ENCODE measurements at places on chromosomes 2 and 18.

DNA sequence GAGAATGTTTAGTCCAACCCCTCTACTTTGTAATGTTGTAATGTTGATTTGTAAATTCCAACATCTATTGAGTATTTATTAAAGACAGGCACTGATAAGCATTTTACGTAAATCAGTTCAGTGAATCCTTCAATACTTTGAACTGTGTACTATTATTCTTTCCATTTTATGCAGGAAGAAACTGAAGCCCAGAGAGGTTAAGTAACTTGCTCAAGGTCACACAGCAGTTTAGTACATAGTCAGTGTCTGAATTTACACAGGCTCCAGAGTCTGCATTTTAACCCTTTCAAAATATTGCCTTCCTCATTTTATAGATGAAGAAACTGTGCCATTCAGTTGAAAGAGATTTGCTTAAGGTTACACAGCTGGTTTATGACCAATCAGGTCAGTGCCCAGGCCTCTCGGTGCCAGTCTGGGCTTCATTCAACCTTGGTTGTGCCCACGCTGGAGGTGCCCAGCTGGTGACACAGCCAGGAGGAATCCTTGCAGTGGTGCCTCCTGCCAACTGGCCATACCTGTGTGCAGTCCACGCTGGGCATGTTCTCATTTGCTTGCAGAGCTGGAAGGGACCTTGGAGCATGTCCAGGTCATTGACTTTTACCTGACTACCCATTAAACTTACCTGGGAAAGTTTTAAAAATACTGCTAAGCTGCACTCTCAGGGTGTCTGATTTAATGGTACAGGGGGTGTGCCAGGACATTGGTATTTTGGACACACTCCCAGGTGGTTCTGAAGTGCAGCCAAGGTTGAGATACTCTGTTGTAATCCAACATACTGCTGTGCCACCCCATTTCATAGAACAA lies 74.3 kb upstream of the CYRIA start:
- DNase-seq, result no peak

DNA sequence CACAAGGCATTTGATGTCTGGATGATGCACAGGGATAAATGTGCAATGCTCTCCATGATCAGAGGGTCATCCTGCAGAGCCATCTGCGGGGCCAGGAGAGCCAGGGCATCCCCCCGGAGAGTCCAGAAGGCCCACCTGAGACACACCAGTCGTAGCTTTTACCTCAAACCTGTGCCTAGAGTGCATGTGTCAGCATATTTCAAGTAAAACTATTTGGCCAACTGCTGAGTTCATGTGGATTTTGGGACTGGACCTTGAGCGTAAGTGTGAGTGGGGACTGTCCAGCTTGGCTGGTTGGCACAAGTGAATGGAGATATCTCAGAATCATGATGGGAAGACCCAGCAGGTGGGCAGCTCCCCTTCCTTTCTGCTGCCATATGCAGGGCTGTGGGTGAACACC lies 147.8 kb upstream of the TPO start:
- no peak for DNase-seq

DNA sequence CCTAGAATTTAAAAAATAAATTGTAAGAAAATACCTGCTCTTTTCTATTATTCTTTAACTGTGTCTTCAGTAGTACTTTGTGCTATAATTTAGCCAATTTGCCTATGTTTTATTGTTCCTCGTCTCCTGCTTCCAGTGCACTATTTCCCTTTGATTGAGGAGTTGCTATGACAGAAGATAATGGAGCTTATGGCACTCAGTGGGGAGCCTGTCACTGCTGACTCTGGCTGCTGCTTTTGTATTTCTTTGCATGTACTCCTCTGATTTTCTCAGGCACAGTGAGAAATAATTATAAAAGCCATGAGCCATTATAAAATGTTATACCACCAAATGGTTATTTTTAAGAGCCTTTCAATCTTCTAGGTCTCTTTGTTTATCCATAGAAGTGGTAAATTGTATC lies 1310.8 kb upstream of the SLC39A10 start:
- no peak for DNase-seq

DNA sequence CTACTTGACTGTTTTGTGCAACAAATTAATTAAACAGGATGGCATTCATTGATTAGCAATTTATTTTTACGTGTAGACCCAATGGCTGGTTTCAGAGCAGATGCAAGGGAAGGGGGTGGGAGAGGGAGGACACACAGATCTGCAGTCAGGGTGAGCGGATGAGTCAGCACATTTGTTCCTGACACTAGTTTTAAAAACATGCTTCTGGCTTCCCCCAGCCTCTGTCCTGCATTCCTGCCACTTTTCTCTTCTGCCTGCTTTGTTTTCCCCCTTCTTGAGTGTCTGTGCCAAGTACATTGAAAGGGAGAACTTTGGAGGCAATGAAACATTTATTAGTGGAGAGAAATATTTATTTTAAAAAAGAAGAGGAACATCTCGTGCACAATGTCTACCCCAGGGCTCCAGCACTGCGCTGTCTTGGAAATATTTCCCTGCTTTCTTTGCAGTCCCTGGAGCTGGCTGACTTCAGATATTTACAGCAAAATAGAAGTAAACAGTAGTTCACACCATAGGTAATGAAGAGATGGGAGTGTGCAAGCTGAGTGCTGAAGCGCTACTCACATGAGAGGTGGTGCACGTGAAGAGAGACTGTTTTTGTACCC lies 52.2 kb downstream of the NRP2 start:
- no peak for DNase-seq

DNA sequence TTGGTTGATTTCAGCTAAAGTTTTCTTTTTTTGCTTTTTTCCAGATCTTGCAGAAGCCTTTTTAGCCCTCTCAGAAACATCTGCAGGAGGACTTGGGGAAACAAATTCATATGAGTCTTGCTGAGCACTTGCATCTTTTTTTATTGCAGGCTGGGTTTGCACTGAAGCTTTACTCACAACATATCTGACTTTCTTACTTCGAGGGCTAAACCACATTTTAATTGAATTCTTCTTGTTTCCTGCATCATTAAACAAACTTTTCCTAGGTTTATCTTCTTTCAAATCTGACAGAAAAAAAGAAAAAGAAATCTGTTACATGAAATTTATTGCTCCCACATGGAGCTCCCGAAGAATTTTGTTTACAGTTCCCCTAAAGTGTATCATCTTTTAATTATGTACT lies 28.3 kb downstream of the BARD1 start:
- DNase-seq, result no peak

DNA sequence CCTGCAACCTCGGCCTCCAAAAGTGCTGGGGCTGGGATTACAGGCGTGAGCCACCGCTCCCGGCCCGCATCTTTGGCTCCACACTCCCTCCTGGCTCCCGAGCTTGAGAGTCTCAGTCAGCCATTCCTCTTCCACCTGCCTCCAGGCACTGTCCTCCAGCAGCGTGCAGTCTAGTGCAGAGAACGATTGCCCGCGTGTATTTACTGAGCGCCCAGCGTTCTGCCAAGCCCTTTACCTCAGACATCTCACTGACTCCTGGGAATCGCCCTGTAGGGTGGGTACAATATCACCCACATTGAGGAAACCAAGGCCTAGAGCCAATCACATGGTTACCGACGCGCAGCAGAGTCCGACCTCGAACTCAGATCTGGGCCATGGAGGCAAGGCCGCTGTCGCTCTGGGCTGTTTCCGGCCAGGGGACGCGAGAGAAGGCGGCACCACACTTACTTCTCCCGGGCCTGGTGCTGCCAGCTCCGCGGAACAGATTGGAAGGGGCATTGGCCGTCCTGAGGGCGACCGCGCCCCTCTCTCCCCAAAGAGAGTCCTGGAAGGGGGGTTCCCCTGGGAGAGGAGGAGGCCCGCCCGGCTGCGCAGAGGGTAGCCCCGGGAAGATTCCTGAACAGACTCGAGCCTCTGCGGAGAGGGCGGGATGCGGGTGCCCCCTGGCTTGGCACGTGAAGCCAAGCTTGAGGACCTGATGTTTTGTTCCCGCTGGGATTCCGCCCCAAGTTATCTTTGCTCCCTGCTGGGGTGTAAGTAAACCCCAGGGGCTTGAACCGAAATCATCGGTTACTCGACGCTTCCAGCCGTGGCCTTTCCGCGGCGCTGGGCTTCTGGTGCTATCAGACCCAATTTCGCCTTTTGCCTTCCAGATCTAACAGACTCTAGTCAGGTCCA lies 5.2 kb upstream of the DLX2 start:
- DNase-seq, result no peak

- no peak for DNase-seq
Observed at GRCh38 chr2:14199040-14199439, 433.5 kb upstream of the LRATD1 start.

DNA sequence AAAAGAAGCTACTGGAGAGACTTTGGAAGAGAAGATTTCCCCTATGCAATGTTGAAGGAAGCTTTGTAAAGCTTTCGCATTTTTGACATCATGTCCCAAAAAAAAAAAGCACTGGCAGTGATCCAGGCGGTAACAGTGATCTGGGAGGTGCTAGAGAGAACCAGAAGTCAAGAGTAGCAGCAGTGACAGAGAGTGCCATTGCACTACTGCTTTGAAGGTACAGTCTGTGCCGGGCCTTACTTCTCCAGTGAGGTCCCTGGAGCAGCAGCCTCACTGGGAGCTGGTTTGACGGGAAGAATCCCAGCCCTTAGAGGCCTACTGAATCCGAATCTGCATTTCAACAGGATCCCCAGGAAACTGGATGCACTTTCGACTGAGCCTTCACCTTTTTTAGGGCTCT lies 50.9 kb upstream of the ATL2 start:
- no peak for DNase-seq

DNA sequence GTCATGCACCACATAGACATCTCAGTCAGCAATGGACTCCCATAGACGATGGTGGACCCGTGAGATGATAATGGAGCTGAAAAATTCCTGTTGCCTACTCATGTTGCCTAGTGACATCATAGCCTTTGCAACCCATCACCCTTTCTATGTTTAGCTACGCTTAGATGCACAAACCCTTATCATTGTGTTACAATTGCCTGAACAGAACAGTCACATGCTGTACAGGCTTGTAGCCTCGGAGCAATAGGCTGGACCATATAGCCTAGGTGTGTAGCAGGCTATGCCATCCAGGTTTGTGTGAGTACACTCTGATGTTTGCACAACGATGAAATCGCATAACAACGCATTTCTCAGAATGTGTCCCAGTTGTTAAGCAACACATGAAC lies 221.6 kb downstream of the ALPK2 start:
- no peak for DNase-seq

- no peak for DNase-seq
Observed at GRCh38 chr2:146037334-146037870, 1517.5 kb upstream of the ZEB2 start.

DNA sequence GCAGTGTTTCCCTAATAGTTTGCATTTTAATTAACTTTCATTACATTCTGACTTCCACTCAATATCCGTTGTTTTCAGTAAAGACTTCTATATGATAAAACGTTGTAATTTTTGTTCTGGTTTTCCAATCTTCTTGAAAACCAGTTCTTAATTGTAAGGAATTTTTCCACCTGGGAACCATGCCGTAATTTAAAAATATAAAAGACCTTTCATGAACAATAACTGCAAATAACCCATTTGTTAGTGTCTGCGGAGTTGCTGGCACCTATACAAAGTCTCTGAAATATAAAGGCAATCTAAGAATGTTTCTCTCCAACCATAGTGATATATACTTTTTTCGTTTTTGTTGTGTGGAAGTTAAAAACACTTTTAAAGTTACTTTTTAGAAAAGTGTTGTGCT lies 7.7 kb upstream of the SATB2 start:
- DNase-seq, result no peak

- DNase-seq, result no peak
Observed at GRCh38 chr2:238465487-238466242, 38.9 kb downstream of the ASB1 start.

- no peak for DNase-seq
Observed at GRCh38 chr2:176115883-176116813, at the start of gene HOXD10. Gene HOXD10 (plus strand): TSS chr2:176116778. CDS start chr2:176116834, 56 bp downstream.

GRCh38 chr2:8496079-8496478 lies 185.8 kb upstream of the ID2 start:
- DNase-seq, result no peak

DNA sequence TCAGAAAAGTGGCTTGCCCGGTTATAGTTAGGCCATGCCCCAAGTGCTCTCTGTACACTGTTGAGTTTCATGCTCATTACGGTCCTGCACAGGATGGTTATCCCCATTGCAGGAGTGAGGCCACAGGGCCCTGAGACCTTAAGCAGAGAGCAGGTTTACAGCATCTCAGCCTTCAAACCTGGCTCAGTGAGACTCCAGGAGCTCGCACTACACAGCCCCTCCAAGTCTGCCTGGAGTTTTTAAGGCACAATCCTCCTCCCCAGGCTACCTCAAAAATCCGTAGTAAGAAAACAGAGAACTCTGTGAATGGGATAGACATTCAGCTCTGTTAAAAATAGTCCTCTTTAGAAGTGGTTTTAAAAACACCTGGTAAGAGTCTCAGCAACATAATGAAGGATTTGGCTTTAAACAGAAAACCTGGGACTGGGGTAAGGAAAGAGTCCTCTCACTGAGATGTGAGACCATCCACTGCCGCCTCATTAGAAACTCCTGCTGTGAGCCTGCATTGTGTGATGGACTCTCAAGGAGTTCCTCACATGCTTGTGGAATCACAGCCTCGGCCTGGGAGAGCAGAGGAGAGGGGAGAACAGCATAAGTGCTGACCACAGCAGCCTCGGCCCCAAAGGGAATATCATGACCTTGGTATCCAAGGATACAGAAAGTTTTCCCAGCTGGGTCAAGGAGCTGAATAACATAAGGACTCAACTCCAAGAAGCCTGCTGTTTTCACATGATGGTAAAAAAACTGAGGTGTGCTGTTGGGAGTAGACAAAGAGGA lies 214.8 kb downstream of the ATAD2B start:
- DNase-seq, result no peak

GRCh38 chr2:211117026-211117425 lies 560.6 kb downstream of the CPS1 start:
- no peak for DNase-seq

- peak; percentile 20 for DNase-seq
Observed at GRCh38 chr18:48161191-48161910, 230.9 kb upstream of the SMAD2 start.

GRCh38 chr2:60366135-60366712 lies 187.2 kb downstream of the BCL11A start:
- no peak for DNase-seq

GRCh38 chr18:41871229-41872000 lies 83.6 kb upstream of the PIK3C3 start:
- no peak for DNase-seq

DNA sequence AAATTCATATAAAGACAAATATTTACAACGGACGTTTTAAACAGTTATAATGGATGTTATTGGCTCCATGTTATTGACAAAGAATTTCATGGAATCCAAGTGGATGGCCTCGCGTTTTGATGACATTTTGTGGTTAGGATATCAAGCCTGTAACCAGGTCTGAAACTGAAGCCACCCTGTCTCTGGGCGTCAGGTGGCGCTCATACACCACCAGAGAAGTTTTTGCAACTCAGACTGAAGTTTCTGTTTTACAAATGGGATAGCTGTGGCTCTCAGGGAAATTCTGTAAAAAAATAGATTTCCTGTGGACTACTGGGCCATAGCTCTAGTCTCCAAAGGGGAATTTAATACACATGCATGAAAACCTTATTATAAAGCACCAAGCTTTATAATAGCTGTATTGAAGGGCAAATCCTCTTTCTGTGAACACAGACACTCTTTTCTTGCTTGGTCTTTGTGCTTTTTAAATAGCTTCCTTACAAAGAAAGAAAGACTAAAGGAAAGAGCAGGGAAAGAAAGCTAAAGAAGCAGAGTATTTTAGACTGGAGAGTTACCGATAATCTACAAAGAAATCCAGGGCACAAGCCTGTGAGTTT lies 86.7 kb downstream of the C18orf54 start:
- no peak for DNase-seq

Measured in stimulated activated CD8-positive, alpha-beta memory T cell treated with anti-CD3 and anti-CD28 coated beads, Interleukin-15, amount 100 ng/mL, for 1 hour (primary cell).